T-cell (primary cell): ENCODE measurements at places on chromosomes 6 and 20. TPM values are rescaled to one million over a fixed set of nuclear protein-coding genes. Genes with fewer than 3 reads are reported as not detected.

The HLA-DRB1 gene
- 25.9 TPM for total RNA-seq

The SF3B5 gene
- 111 TPM for total RNA-seq

The BNIP5 gene
- total RNA-seq = not detected

The PPIL6 gene
- total RNA-seq = 0.93 TPM

The SAYSD1 gene
- 14.0 TPM for total RNA-seq

The CALHM5 gene
- not detected for total RNA-seq

The CASS4 gene
- 13.7 TPM for total RNA-seq
